Upper lobe of right lung (tissue), 1 donor: ENCODE measurements at places on chromosomes 5 and 9. TPM values are rescaled to one million over a fixed set of nuclear protein-coding genes. Genes with fewer than 3 reads are reported as not detected.

Gene TPPP
- 16.1 TPM for total RNA-seq

Gene TLX3
- not detected for total RNA-seq

DNA sequence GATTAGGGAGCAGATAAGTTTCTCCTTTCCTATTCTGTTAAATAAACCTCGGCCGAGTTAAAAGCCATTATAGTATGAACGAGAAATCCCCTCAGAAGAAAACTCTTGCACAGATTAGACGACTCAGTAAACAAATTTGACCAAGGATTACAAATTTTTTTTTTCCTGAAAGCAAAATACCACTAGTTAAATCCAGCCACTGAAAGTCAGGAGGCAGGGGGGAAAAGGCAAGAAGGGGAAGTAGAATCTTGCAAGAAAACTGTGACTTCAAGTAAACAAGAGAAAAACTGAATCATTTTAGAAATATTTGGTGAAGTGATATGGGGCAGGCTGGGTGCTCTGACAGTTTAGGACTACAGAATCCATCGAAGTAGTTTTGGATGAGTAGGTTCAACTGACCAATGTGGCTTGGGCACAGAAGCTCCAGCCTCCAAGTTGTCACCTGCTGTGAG is 251.0 kb downstream of the DENND1A start:
- peaks cover 15% of the 10 kb centered on the region for H3K4me1 ChIP-seq
- no peak overlapping the region for H3K27ac ChIP-seq
- H3K27me3 ChIP-seq = no peaks in the 10 kb centered on the region
- no peaks in the 10 kb centered on the region for H3K36me3 ChIP-seq
- H3K4me3 ChIP-seq = no peak overlapping the region
- DNase-seq = no peak

GRCh38 chr9:74887981-74888370 is 255 bp upstream of the TRPM6 start:
- H3K27ac ChIP-seq = peak overlapping the region; percentile 76
- peaks cover 7% of the 10 kb centered on the region for H3K4me1 ChIP-seq
- DNase-seq = no peak
- no peaks in the 10 kb centered on the region for H3K36me3 ChIP-seq
- H3K4me3 ChIP-seq = no peak overlapping the region

GRCh38 chr5:142427015-142427364 is 102.2 kb upstream of the SPRY4 start:
- no peak for DNase-seq
- no peak overlapping the region for H3K4me3 ChIP-seq
- H3K27me3 ChIP-seq = no peaks in the 10 kb centered on the region
- H3K27ac ChIP-seq = no peak overlapping the region
- H3K4me1 ChIP-seq = peaks cover 8% of the 10 kb centered on the region
- no peaks in the 10 kb centered on the region for H3K36me3 ChIP-seq

DNA sequence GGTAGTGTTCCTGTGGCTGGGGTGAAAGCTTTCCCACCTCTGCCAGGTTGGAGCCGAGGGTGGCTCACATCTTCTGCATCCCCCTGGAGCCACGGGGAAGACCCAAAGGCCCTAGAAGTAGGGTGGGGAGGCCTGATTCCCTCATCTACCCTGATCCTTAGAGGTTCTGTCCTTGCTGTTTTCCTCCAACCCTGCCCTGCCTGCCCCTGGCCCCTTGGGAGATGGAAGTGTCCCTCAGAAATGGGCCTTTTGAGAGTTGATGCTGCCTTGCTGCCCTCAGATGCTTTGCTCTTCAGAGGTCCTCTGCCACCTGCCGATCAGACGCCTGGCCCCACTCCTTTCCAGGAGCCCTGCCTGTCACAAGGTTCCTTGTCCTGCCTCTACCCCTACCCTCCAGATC is 6.3 kb downstream of the CCL19 start:
- H3K27me3 ChIP-seq = no peaks in the 10 kb centered on the region
- H3K36me3 ChIP-seq = no peaks in the 10 kb centered on the region
- H3K4me1 ChIP-seq = no peaks in the 10 kb centered on the region
- H3K27ac ChIP-seq = no peak overlapping the region
- DNase-seq = no peak
